ENCODE measurements at places on chromosomes 5 and 9. TPM values are rescaled to one million over a fixed set of nuclear protein-coding genes. Genes with fewer than 3 reads are reported as not detected.

- no peak for DNase-seq
These were observed 83.7 kb upstream of the TMED7 start for GRCh38 chr5:115709585-115709984.

DNA sequence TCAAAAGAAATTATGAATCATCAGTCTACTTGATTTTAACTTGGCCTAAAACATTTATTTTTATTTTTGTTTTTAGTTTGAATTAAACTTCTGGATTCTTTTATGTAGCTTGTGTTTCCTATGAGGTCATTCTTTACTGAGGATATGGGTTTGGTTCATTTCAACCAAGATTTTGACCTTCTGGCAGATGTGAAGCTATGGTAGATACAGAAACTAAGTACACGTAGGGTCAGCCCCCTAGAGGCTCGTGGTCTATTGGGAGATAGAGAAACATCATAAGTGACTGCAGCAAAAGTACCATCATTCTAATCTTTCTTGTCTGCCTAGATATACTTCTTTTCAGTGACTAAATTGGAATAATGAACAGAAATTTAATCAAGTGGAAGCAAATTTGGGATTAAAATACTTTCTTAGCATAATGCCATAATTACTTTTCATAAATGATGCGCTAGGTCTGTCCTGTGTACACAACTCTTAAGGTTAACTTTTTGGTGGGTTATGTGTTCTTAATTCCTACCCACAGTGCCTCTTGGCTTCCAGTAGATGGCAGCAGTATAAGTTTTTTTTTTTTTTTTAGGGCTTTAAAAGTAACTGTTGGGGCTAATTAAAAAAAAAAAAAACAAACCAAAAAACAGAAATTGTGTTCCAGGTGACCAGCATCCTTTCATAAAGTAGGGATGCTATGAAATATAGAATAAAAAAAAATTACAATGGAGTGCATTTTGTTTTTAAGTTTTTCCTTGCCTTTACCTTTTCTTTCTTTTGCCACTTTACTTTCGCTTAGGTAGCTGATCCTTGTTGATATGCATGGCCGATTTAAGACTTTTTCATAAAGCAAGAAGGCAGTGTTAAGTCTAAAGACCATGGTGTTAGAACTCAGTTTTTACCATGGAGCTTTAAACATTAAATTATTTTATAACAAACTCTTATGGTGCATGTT is 49.9 kb downstream of the LRRTM2 start:
- DNase-seq: no peak

ZFP2 gene
- 0.39 TPM for total RNA-seq

LRRC70 gene
- 27.5 TPM for total RNA-seq

SLC34A3 gene
- total RNA-seq: not detected

FAM174A gene
- 22.7 TPM for total RNA-seq
